GM12878 (cell line): ENCODE measurements at places on chromosomes 2 and 18. TPM values are rescaled to one million over a fixed set of nuclear protein-coding genes. Genes with fewer than 3 reads are reported as not detected.

DNA sequence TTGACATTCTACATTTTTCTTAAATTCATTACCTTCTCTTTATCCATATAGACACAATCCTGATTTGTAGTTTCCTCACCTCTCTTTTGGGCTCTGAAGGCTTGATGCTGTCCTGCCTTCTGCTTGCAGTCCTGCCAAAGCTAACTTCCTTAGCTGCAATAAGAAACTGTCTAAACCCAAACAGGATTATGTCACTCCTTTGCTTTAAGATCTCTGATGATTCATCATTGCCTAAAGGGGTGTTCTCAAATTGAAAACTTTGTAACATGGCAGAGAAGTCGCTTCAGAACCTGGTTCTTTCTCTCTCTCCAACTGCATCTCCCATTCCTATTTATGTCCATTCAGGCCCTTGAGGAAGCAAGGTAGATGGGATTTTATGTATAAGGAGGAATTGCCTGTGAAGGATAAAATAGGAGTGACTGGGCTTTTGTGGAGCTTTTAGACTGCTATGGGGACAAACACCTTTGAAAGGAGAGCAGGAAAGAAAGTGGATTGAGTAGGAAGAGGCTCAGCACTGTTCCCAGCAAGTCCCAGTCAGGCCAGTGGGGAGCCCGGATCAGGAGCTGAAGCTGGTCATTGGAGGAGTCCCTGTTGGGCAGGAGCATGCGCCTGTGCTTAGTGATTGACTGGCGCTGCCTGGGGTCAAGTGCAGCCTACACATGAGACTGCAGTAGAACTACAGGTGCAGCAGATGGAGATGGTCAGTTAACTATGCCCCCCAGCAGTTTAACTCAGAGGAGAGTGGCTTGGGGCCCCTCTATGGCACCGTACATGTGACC lies 390.6 kb downstream of the CTNNA2 start:
- no peaks in the 10 kb centered on the region for H3K4me1 ChIP-seq
- no peak overlapping the region for H3K4me3 ChIP-seq
- H3K27me3 ChIP-seq = no peaks in the 10 kb centered on the region; the same call in 1 of the 2 replicates
- no peaks in the 10 kb centered on the region for H3K36me3 ChIP-seq

DNA sequence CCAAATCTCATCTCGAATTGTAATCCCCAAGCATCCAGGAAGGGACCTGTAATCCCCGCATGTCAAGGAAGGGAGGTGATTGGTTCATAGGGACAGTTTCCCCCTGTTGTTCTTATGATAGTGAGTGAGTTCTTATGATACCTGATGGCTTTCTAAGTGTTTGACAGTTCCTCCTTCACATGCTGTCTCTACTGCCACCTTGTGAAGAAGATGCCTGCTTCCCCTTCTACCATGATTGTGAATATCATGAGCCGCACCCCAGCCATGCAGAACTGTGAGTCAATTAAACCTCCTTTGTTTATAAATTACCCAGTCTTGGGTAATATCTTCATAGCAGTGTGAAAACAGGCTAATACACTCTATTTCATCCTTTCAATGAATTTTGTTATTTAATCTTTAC lies 446.7 kb downstream of the RNF144A start:
- H3K27me3 ChIP-seq = no peaks in the 10 kb centered on the region
- H3K27ac ChIP-seq = no peak overlapping the region
- no peaks in the 10 kb centered on the region for H3K4me1 ChIP-seq

GRCh38 chr2:236947294-236947693 lies 138.4 kb upstream of the COPS8 start:
- no peak overlapping the region for H3K27ac ChIP-seq
- H3K27me3 ChIP-seq = no peaks in the 10 kb centered on the region; the same call in 1 of the 2 replicates
- H3K4me3 ChIP-seq = no peak overlapping the region
- H3K4me1 ChIP-seq = no peaks in the 10 kb centered on the region
- H3K36me3 ChIP-seq = no peaks in the 10 kb centered on the region
- no peak for DNase-seq

- no peak overlapping the region for H3K4me3 ChIP-seq
- no peak for DNase-seq
- H3K27me3 ChIP-seq = peaks cover 2% of the 10 kb centered on the region; the same call in 1 of the 2 replicates
- H3K27ac ChIP-seq = no peak overlapping the region
Observed at GRCh38 chr2:127429291-127429690, 11.1 kb downstream of the PROC start.

- H3K4me1 ChIP-seq = no peaks in the 10 kb centered on the region
- H3K27ac ChIP-seq = no peak overlapping the region
- DNase-seq = no peak
- no peaks in the 10 kb centered on the region; the same call in 1 of the 2 replicates for H3K27me3 ChIP-seq
- H3K36me3 ChIP-seq = no peaks in the 10 kb centered on the region
- H3K4me3 ChIP-seq = no peak overlapping the region
Observed at GRCh38 chr18:58024139-58024538, 19.9 kb upstream of the NEDD4L start.

- H3K27me3 ChIP-seq = no peaks in the 10 kb centered on the region
- H3K27ac ChIP-seq = no peak overlapping the region
- no peak overlapping the region for H3K4me3 ChIP-seq
- H3K4me1 ChIP-seq = peaks cover 15% of the 10 kb centered on the region
Observed at GRCh38 chr2:181170256-181170655, 189.9 kb downstream of the UBE2E3 start.

Gene SLC38A11
- not detected in 2 replicates for polyA plus RNA-seq

DNA sequence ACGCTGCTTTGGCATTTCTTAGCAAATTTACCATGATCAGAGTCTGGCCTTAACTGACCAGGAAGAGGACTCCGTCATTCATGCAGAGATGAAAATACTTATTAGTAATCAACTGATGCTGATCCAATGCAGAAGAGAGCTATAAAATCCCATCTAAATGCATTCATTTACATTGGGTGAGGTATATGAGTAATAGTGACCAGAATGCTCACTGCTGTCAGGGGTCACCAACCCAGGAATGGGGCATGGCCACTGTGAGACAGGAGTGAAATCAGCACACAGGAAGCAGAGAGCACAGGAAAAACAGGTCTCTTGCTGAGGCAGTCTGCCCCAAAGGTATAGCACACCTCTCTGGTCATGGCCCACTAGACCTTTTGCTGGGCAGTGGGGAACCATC lies 68.1 kb upstream of the TMEM247 start:
- H3K36me3 ChIP-seq = no peaks in the 10 kb centered on the region
- H3K4me1 ChIP-seq = no peaks in the 10 kb centered on the region
- no peak for DNase-seq
- no peak overlapping the region for H3K27ac ChIP-seq
- no peaks in the 10 kb centered on the region for H3K27me3 ChIP-seq
- no peak overlapping the region for H3K4me3 ChIP-seq

Gene DSG4
- polyA plus RNA-seq = 0.28 and 0.59 TPM in 2 replicates

DNA sequence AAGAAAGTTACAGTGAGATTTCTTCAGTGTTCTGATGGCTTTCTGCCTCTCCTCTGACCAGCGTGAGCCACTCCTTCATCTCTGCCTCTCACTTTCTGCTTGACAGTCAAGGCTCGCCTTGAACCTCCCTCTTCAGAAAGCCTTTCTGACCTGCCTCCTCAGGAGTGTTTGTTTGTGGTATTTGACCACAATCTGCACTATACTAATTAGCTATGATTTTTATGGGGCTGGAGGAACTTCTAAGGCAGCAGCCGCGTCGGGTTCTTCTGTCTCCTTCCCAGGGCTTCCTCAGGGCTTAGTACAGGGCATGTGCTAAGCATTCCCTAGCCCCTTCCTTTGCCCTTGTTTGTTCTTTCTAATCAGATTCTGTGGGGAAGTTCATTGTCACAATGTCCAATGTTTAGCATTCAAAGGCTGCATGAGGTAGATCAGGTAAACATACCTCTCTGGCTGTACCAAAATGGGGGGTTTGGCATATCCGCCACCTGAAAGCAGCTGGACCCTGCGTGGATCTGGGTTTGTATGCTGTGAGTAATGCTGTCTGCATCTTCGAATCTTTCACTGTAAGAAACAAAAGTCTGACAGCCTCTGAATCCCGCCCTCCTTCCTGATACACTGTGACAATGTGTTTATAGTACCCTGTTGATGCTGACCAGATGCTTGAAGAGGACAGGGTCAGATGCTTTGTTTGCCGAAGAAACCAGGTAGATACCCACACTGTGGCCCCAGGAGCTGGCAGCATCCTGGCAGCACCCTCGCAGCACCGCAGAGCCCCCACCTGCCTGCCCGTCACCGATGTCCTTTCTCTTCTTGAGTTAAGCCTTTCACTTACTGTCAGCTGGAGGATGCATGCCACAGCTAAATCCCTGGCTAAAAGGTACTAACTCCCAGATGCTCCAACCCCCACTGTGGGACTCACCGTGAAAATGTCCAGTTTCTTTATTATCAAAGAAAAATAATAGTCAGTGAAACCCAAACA lies 260.8 kb upstream of the HDAC4 start:
- no peaks in the 10 kb centered on the region for H3K36me3 ChIP-seq
- H3K4me1 ChIP-seq = no peaks in the 10 kb centered on the region
- H3K27me3 ChIP-seq = no peaks in the 10 kb centered on the region
- DNase-seq = no peak
- H3K4me3 ChIP-seq = no peak overlapping the region
